ENCODE measurements at places on chromosomes 12 and 14.
A peak's percentile ranks its signal among the peaks of the same experiment; 100 is the strongest.

GRCh38 chr12:108965886-108966285, 55.0 kb downstream of the SVOP start:
- DNase-seq = no peak

- DNase-seq = no peak
These were observed 53.3 kb upstream of the STXBP6 start for GRCh38 chr14:25103271-25103670.

GRCh38 chr12:100473716-100474150, at the start of gene NR1H4:
Gene NR1H4, plus strand, starts transcription at chr12:100473866. Its CDS starts 19,458 bp downstream, at chr12:100493324.
- DNase-seq = no peak

DNA sequence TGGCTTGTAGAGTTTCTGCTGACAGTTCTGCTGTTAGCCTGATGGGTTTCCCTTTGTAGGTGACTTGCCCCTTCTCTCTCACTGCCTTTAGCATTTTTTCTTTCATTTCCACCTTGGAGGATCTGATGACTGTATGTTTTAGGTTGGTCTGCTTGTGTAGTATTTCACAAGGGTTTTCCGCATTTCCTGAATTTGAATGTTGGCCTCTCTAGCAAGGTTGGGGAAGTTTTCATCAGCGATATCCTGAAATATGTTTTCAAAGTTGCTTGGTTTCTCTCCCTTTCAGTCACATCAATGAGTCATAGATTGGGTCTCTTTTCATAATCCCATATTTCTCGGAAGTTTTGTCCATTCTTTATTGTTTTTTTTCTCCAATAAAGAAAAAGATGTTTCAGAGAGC, 11.4 kb downstream of the NOPCHAP1 start:
- DNase-seq = no peak

DNA sequence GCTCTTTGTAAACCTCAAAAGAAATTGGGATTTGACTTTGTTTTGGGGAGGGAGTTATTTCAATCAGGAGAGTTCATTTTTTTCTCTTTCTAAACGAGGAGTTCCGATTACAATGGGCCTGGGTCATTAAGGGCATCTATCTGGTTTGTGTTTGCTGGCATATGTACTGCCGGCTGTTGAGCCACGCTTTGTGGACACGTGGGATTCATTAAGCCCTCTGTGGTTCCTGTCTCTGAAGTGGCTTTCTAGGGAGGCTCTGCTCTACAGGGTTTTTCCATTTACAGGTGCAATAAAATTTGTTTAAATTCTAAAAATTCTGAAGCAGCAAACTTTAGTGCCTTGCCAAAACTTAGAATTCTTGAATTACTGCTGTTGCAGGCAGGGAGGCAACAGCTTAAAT, 57.9 kb downstream of the GNS start:
- no peak for DNase-seq

- DNase-seq = no peak
These were observed 562 bp downstream of the ZFYVE1 start for GRCh38 chr14:73026243-73026844.

DNA sequence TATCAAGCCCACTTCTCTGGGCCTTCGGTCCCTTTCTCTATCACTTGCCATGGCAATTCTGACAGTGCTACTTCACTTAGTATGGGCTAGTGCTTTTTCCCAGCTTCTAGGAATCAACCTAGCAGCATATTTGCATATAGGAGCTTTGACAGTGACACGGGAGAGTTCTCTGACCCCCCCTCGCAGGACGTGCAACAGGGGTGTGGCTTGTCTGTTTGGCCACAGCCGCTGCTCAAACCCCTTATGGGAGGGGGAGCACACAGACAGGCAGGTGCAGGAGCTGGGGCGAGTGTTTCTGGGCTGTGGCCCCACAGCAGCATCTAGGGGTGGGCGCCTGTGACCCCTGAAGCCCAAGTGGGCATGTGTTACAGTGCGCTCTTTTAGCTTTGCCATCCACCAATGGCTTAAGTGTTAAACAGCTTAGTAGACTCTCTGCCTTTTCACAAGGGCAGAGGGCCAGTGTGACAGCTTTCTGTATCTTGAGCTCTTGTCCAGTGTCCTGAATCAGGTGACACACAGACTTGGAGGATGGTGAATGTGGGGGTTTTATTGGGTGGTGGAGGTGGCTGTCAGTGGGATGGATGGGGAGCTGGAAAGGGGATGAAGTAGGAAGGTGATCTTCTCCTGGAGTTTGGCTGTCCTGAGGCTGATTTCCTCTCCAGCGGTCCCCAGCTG, 229.3 kb downstream of the PCNX1 start:
- DNase-seq = no peak

DNA sequence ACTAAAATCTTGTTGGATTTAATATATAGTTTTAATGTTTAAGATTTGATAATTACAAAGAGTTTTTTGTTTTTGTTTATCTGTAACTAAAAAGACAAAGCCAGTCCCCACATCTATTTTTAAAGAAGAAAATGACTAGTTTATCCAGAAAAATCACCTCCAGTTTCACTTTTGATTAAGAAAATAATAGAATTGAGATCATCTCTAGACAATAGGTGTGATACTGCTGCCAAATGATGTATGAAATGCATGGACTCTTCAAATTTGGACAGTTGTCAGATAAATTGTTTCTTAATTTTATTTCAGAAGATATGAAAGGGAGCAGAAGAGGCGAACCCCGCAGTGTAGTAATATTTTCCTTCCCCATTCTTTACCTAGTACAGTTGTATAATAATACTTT, 20.0 kb downstream of the PCNX4 start:
- no peak for DNase-seq

DNA sequence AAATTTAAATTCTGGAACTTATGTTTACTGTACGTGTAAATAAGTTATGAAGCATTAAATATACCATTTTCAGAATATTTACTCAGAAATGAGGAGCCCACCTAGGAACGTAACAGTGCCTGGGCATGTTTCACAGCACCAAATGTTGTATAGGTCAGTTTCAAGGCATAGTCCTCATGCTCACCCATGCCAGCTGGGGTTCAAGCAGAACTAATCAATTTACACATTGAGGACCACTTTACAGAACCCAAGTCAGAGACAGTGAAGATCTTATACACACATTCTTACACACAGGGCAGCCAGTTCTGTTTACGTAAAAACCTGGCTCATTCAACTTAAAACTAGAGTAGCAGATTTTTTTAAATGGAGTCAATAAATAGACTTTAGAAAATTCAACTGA, 2.0 kb downstream of the KICS2 start:
- no peak for DNase-seq

- no peak for DNase-seq
These were observed 51.4 kb downstream of the HMGA2 start for GRCh38 chr12:65875640-65876071.

- DNase-seq = no peak
These were observed 28.4 kb downstream of the DGLUCY start for GRCh38 chr14:91142214-91142668.

DNA sequence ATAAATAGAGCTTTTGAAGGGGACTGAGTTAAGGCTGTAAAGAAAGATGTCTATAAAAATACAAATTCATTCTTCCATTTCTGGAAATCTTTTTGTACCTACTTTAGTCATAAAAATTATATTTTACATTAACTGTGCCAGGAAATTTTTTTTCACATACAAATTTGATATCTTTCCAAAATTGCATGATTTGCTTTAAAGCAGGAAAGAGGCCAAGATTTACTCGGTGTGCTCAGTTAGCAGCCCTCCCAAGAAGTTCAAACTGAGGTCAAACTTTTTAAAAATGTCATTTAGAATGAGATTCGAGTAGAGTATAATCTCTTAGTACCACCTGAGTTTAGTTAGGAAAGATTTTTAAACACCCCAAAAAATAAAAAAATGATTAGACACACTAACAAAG, 173.2 kb upstream of the GRIP1 start:
- DNase-seq = no peak

DNA sequence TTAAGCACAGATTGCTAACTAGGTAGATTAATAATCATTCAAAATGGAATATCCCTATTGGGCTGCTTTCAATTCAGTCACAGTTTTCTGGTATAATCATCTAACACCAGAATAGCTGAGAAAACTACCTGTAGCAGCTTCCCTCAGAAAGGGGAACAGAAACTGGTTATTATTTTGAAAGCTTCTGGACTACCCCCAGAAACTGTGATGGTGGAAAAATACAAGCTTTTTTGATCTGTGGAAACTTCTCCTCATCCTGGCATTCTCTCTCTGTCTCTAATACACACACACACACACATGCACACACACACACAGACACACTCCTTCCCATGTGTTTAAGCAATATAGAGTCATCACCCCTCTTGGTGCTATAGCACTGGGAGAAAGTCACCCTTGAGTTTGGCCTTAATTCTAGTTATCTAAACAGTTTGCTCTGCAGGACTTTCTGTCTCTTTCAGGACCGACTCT, 251.5 kb upstream of the LMO3 start:
- no peak for DNase-seq

- DNase-seq = no peak
These were observed 94.7 kb upstream of the OR4E1 start for GRCh38 chr14:21768116-21768874.

DNA sequence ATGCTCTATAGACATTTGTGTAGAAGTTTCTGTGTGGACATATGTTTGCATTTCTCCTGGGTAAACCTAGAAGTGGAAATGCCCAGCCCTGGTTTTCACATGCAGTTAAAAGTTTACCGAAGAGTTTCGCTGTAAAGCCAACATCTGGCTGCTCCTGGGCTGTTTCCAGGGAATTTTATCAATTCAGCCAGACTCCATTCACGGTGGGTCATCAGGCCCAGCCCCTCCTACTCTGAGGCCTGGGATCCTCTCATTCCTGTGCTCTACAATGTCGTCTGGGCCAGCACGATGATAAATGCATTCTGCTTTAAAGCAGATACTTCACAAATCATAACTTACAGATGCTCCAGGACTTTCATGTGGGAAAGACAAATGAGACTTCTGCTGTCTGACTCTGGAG, 7.1 kb downstream of the NUAK1 start:
- no peak for DNase-seq

GRCh38 chr12:116924558-116925453, 14.1 kb downstream of the FBXW8 start:
- DNase-seq = no peak

DNA sequence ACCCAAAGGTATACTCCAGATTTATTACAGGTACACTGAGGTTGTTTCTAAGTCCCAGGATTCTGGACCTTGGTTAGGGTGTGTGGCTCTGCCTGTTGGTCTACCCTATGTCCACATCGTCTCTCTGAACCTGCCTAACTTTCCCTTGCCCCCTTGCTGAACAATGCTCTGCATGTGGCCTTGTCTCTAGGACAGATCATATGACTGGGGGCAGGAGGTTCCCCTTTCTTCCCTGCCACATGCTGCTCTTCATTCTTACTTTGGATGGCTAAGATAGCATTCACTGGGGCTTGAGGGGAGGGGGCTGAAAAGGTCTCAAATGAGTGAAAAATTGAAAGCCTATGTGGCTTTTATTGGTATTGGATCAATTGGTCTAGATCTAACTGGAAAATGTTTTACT, 49.2 kb downstream of the MBIP start:
- DNase-seq = no peak

- DNase-seq = no peak
These were observed 30.0 kb upstream of the DCD start for GRCh38 chr12:54678131-54678530.

GRCh38 chr12:109594556-109595317, 21.1 kb downstream of the MVK start:
- DNase-seq = peak; percentile 74

DNA sequence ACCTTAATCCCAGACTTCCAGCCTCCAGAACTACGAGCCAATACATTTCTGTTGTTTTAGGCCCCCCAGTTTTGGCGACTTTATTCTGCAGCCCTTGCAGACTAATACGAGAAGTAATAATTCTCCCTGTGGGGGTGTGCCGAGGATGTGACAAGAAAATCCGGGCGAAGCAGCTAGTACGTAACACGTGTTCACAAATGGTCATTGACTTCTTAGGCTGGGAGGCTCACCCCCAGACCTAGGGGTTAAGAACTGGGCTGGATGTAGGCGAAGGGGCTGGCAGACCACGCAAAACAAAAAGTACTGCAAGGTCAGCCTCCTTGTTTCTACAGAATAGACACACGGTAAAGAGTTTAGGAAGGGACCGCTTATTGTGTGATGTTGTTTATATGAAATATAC, 69.8 kb upstream of the ESRRB start:
- DNase-seq = no peak

GRCh38 chr12:113891167-113891692, 74.9 kb downstream of the RBM19 start:
- DNase-seq = no peak

- no peak for DNase-seq
These were observed 98.1 kb upstream of the GRIP1 start for GRCh38 chr12:66776974-66777373.

DNA sequence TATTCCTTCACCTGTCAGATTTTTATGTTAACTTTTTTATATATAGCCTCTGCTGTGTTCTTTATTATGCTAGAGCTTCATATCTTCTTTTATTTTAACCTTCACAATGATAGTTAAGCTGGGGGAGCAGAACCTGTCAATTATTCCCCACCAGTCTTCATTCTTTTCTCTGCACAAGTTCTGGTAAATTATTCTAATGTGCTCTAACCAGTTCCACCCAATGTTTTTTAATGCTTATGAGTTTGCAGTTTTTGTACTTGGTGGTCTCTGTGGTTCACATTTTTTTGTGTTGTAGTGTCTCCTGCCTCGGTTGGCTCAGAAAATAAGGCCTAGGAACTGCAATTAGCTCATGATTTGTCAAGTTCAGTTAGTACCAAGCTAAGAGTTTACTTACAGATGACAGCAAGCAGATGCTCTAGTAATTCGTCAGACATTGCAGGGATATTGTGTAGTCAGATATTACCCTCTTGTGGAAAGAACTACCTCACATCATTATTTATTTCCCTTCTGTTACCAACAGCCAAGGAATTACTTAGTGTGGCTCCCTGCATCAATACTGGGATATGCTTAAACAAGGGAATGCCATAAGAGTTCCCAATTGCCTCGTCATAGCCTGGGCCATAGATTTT, 14.5 kb downstream of the DYRK2 start:
- DNase-seq = no peak
